ENCODE measurements at places on chromosomes 3 and 15.

- DNase-seq = no peak
These were observed 122.0 kb downstream of the SEC22A start for GRCh38 chr3:123323781-123324180.

DNA sequence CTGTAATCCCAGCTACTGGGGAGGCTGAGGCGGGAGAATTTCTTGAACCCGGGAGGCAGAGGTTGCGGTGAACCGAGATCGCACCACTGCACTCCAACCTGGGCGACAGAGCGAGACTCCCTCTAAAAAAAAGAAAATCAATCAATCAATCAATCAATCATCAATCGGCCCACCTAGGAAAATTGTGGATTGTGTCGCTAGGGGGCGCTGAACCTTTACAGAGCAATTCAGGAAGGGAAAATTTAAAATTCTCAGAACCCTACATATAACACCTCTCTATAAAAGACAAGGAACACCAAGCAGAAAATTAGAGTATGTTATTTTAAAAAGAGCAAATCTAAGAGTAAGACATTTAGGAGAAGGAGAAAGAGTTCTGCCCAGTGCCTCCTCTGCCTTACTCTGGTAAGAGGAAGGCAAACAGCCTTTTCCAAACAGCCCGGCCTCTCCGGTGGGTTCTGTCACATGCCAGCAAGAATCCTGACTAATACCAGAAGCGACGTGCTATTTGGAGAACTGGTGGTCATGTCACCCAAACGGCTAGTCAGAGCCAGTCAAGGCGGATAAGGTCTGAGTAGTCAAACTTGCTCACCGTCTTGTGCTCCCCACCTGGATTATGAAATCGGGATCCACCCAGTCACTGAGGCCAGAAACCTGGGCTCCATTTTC, 22.3 kb upstream of the SMCO1 start:
- no peak for DNase-seq

- no peak for DNase-seq
These were observed 55.0 kb upstream of the SOX14 start for GRCh38 chr3:137709011-137709601.

GRCh38 chr3:155554777-155555451, 190.0 kb downstream of the PLCH1 start:
- no peak for DNase-seq

DNA sequence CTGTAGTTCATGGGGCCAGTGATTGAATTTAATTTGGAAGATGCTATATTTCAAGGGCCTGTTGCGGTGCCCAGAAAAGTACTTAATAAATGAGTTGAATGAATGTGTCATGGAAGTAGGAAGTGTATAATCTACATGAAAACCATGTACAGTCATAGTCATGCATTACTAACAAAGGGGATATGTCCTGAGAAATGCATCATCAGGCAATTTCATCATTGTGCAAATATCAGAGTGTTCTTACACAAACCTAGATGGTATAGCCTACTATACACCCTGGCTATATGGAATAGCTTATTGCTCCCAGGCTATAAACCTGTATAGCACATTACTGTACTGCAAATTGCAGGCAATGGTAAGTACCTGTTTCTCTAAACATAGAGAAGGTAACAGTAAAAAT, 10.7 kb upstream of the MYO5C start:
- DNase-seq = no peak

- DNase-seq = no peak
These were observed 163.6 kb upstream of the PRICKLE2 start for GRCh38 chr3:64388886-64389285.

- no peak for DNase-seq
These were observed 3.4 kb upstream of the PXK start for GRCh38 chr3:58329150-58329921.
